Uterus (tissue), 4 donors: ENCODE measurements at places on chromosomes 3 and 15. TPM values are rescaled to one million over a fixed set of nuclear protein-coding genes. Genes with fewer than 3 reads are reported as not detected.

- H3K27ac ChIP-seq = no peak overlapping the region
- DNase-seq = no peak
- no peaks in the 10 kb centered on the region for H3K27me3 ChIP-seq
- H3K4me1 ChIP-seq = no peaks in the 10 kb centered on the region
- no peaks in the 10 kb centered on the region for H3K36me3 ChIP-seq
Observed at GRCh38 chr3:34863485-34863884, 775.8 kb upstream of the ARPP21 start.

DNA sequence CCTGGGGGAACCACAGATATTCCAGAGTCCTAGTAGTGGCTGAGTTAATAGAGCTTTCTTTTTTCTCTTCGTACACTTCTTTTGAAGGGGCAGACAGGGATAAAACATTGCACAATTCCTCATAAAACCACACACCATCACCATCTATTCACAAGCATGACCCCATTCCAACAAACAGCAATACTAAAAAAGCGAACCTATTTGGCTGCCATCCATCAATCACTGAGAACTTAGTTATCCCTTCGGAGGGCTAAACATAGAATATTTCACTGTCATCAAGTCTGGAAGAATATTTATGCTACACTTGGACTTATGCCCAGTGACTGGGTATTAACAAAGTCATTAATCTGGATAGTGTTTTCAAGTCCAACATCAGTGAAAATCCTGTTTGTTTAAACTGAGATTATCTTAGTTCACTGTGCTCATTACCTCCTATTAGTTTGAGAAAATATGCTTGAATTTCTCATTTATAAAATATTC lies 80.3 kb upstream of the PRTG start:
- H3K4me1 ChIP-seq = no peaks in the 10 kb centered on the region
- peak overlapping the region; percentile 18 for H3K27ac ChIP-seq
- DNase-seq = peak; percentile 28
- no peaks in the 10 kb centered on the region for H3K27me3 ChIP-seq
- no peaks in the 10 kb centered on the region for H3K36me3 ChIP-seq

GRCh38 chr3:120218981-120219380 lies 66.0 kb downstream of the GPR156 start:
- no peak overlapping the region for H3K27ac ChIP-seq
- no peaks in the 10 kb centered on the region for H3K36me3 ChIP-seq

GRCh38 chr15:80721476-80721875 lies 26.4 kb downstream of the ABHD17C start:
- no peaks in the 10 kb centered on the region for H3K27me3 ChIP-seq
- H3K36me3 ChIP-seq = no peaks in the 10 kb centered on the region
- H3K27ac ChIP-seq = no peak overlapping the region
- no peaks in the 10 kb centered on the region for H3K4me1 ChIP-seq
- H3K4me3 ChIP-seq = no peak overlapping the region

DNA sequence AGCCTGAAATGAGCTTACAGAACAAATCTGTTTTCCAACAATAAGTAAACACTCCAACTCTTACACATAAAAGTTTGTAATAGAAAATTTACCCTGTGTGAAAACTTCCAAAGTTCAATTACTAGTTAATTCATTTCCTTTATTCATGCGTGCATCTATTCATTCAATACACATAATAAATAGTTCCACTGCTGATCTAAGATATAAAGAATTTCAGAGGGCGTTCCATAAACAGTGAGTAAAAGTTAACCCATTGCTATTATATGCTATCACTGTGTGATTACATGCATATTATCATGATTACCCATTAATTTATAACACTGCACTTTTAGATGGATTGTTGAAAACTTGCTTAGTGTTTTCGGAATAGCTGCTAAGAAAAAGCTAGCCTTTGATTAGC lies 36.2 kb upstream of the CFAP20DC start:
- no peak for DNase-seq
- H3K4me3 ChIP-seq = no peak overlapping the region
- no peak overlapping the region for H3K27ac ChIP-seq
- no peaks in the 10 kb centered on the region for H3K27me3 ChIP-seq
- no peaks in the 10 kb centered on the region for H3K36me3 ChIP-seq

Gene FBN1
- total RNA-seq = 76.3 TPM

Gene LMCD1
- 70.9 TPM for total RNA-seq

Gene CELF6
- 4.4 TPM for total RNA-seq

Gene CFAP44
- 11.0 TPM for total RNA-seq
